ENCODE measurements at places on chromosomes 1 and 21.

GRCh38 chr1:110220324-110220723 is 10.2 kb downstream of the KCNC4 start:
- DNase-seq = no peak

DNA sequence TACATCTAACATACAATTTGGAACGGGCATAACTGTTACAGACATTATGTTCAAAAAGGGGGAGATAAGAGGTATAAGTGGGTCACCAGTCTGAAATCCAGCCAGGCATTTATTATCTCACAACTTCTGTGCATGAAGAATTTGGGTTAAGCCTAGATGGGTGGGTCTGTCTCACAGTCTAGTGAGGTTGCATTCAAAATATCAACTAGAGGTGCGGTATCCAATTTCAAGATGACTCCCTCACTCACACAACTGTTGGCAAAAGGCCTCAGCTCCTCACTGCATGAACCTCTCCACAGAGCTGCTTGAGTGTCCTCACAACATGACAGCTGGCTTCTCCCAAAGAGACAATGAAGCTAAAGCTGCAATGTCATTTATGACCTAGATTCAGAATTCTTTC is 4.7 kb downstream of the AUNIP start:
- DNase-seq = no peak

DNA sequence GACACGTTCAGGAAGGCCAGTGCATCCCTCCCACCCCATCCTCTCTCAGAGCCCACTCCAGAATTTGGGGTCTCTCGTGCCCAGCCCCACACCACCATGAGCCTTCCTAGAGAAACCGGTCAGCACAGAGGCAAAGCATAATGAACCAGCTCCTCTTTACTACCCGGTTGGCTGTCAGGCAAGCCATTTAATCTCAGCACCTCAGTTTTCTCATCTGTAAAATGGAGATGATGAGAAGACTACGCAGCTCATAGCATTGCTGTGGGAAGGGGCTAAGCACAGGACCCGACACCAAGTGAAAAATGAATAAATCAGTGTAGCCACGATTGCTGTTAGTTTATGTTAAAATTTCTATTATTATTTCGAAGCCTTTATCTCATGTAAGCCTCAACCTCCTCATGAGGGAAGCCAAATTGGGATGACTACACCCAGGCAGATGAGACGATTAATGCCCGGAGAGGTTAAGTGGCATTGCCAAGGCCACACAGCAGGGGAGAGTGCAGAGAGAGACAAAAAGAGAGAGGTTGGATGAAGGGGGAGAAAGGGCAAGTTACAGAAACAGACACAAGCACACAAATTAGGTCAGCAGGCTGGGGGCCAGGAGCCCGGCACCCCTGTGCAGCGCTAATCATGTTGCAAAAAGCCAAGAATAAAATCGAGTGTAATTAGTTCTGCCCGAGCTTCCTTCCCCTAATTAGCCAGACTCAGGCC is 25.7 kb downstream of the SDC3 start:
- no peak for DNase-seq

DNA sequence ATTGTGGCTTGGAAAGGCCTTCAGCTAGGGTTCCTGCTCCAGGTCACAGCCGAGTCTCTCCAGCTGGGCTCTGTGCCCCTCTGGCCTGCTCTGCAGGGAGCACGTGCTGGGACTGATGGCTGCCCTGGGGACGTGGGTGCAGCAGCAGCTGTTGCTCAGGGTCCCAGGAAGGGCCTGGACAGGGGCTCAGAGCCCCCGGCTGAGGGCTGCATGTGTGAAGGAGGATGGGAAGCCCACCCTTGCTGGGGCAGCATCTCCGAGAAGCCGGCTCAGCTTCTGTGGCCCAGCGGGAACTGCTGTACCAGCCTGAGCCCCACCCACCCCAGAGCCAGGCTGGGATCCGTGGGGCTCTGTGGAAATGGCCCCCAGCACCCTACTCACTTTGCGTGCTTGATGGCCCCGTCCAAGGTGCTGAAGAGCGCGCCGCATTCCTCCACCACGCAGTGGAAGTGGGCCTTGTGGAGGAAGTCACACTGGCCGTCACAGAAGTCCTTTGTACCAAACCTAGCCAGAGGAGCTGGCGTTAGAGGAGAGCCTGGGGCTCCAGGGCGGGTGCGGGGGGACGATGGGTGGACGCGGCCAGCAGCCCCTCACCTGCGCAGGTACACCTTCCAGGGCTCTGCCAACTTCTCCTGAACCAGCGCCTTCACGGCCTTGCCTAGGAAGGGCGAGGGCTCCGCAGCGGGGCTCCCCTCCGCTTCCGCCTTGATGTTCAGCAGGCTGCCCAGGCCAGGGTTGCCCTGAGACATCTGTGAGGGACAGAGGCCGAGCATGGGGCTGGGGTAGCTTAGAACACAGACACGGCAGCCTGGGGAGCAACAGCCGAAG is 147.5 kb downstream of the CASZ1 start:
- DNase-seq = no peak

- no peak for DNase-seq
Observed at GRCh38 chr1:29271724-29272123, 35.4 kb downstream of the PTPRU start.

DNA sequence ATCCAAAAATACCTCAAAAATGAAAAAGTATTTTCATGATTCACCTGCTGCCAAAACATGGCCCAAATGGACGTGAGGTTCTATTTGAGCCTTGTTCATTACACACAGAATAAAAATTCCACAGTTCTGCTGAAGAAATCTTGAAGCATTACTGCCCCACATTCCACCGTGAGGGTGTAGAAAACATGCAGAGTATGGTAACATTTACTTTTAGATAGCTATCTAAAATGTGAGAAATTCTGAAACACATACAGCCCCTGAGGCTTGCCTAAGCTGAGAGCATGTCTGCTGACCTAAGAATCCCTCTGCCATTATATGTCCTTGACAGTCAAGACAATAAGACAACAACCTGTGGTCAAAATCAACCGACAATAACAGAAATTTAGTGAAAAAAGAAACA is 186.5 kb downstream of the DSCAM start:
- no peak for DNase-seq

- DNase-seq = no peak
Observed at GRCh38 chr1:2935751-2936390, 85.4 kb upstream of the ACTRT2 start.

GRCh38 chr1:243420946-243421685 is 165.3 kb downstream of the SDCCAG8 start:
- no peak for DNase-seq

All from CD4-positive, alpha-beta T cell treated with Interleukin-4 for 1 hour (primary cell).